ENCODE measurements at places on chromosomes 4 and X.

DNA sequence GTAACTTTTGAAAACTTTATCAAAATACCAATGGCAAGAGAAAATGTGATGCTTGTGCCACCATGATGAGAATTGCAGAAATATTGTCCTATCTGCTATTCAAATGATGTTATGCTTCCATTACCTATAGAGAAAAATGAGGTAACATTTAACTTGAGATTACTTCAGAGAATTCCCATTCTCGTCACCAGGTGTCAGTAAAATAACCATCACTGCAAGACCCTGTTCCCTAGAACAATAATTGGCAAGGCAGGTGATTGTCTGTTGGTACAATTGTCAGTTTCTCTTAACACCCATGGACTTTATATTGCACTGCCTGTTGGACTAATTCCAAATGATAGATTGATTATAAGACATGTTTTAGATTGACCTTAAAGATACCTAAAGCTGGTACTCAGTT lies 179.9 kb downstream of the GABRG1 start:
- no peak for DNase-seq

- no peak for DNase-seq
These were observed 16.8 kb upstream of the THOC2 start for GRCh38 chrX:123749643-123750042.

DNA sequence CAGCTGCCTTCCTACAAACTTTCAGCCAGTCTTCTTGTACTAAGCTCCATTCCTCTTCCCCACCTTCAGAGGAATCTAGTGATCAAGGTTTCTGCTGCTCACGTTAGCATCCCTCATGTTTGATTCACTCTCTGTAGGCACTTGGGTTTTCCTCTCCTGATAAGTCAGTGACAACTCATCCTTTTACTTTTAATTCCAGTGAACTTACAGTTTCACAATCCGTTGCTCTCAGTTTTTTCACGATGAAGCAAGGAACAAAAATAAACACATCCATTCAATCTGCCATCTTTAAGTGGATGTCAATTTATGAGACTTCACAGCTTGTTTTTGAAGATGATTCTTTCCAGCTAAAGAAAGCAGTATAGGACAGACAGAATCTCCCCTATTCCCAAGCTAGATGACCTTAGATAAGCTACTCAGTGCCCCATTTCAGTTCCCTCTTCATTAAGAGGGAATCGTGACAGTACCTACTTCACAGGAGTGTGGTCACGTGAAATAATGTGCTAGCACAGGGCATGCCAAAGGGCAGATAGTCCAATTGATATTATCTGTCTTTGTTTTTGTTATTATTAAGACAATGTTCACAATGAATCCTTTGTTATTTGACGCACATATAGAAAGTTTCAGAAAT lies 234.3 kb downstream of the PALLD start:
- DNase-seq = no peak

DNA sequence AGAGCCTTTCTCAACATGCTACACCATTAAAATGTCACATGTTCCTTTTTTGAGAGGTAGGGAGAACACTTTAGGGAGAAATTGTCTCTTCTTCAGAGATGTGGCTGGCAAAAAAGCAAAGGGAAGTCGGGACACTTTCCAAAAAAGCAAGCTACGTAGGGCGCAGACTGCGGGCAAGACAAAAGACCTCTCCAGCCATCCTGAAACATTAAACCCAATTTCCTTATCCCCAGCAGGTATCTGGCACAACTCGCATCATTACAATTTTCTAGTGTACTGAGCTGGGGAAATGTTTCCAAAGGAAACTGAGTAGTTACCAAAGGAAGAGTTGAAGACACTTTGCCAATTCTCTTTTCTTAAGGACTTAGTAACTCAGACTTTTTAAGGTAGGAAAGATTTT lies 116.0 kb downstream of the PACRGL start:
- DNase-seq = no peak

- DNase-seq = no peak
These were observed 94.7 kb upstream of the CBLL2 start for GRCh38 chrX:22177950-22178515.
